ENCODE measurements at places on chromosomes 5 and 9. TPM values are rescaled to one million over a fixed set of nuclear protein-coding genes. Genes with fewer than 3 reads are reported as not detected.

The EIF4E1B gene
- not detected for total RNA-seq

The OTP gene
- not detected for total RNA-seq

- no peak for DNase-seq
Observed at GRCh38 chr5:14209222-14209822, 66.2 kb downstream of the TRIO start.

The SPATA31D4 gene
- total RNA-seq = not detected

The ALDH7A1 gene
- 41.6 TPM for total RNA-seq

The ACTBL2 gene
- total RNA-seq = not detected

- DNase-seq = no peak
Observed at GRCh38 chr5:54140247-54140840, 170.0 kb downstream of the ARL15 start.

The PRLR gene
- 0.86 TPM for total RNA-seq

- DNase-seq = no peak
Observed at GRCh38 chr5:178529080-178529479, 61.1 kb downstream of the COL23A1 start.

The RNF208 gene
- 24.8 TPM for total RNA-seq

- no peak for DNase-seq
Observed at GRCh38 chr5:71471193-71471592, 15.7 kb downstream of the BDP1 start.

DNA sequence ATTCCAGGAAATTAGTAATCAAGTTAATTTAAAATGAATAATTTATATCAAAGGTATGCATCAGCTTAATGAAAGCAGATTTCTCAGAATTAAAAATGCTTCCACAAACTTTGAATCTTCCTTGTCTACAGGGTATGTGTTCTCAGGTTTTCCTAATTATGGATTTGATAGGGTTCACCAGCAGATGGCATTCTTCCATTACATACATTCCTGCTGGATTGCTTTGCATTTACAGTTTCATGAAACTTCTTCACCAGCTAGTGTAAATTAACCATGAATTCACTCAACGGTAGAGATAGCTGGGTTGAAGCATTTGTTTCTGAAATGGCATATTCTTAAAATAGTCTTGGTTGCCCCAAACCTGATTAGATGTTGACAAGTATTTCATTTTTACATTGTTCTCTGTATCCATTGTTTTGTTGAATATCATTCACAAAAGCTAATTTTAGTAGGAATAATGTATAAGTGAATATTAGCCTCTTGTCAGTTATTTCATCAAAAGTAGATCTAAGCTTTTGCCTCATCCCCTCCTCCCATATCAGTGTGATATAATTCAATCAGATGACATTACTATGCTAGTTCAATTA, 68.7 kb upstream of the WDR41 start:
- no peak for DNase-seq

GRCh38 chr5:92909602-92909962, 671.4 kb downstream of the NR2F1-AS1 start:
- no peak for DNase-seq
